Motor neuron (in vitro differentiated cells): ENCODE measurements at places on chromosomes 6 and 20. TPM values are rescaled to one million over a fixed set of nuclear protein-coding genes. Genes with fewer than 3 reads are reported as not detected.

WASF1 gene
- total RNA-seq, result 22.9 and 24.5 TPM in 2 replicates

TMEM74B gene
- 16.9 and 19.8 TPM in 2 replicates for total RNA-seq

CYP21A2 gene
- total RNA-seq, result 0.97 and 1.5 TPM in 2 replicates

EDN1 gene
- total RNA-seq, result 0.18 and 0.25 TPM in 2 replicates

SLC13A3 gene
- total RNA-seq, result 2.6 and 3.0 TPM in 2 replicates

CASP8AP2 gene
- total RNA-seq, result 23.8 and 24.0 TPM in 2 replicates

HAO1 gene
- total RNA-seq, result not detected in 2 replicates

SNAP25 gene
- 0.16 and 0.20 TPM in 2 replicates for total RNA-seq

MRPL18 gene
- 98.9 and 103 TPM in 2 replicates for total RNA-seq

EYA4 gene
- 1.4 and 1.7 TPM in 2 replicates for total RNA-seq

ZC2HC1B gene
- not detected in 2 replicates for total RNA-seq

MDN1 gene
- 26.6 and 29.0 TPM in 2 replicates for total RNA-seq

C20orf141 gene
- 0.67 TPM in 1 of 2 replicates, not detected in the other for total RNA-seq

RIPPLY2 gene
- 2.0 and 3.2 TPM in 2 replicates for total RNA-seq

VNN1 gene
- not detected in 2 replicates for total RNA-seq

GLP1R gene
- total RNA-seq, result not detected in 2 replicates

CPNE5 gene
- 2.3 and 3.1 TPM in 2 replicates for total RNA-seq

OR12D1 gene
- total RNA-seq, result 0.19 TPM in 2 replicates

CD109 gene
- 24.1 and 55.2 TPM in 2 replicates for total RNA-seq
